Astrocyte (in vitro differentiated cells and primary cell): ENCODE measurements at places on chromosomes 6 and 20. TPM values are rescaled to one million over a fixed set of nuclear protein-coding genes. Genes with fewer than 3 reads are reported as not detected.

The SLC17A2 gene
- total RNA-seq: not detected in 2 replicates

The SYCP2L gene
- total RNA-seq: 3.4 and 6.4 TPM in 2 replicates

The TRIM40 gene
- not detected in 2 replicates for total RNA-seq

The BCLAF1 gene
- 152 and 154 TPM in 2 replicates for total RNA-seq

The MYH7B gene
- 0.05 and 0.11 TPM in 2 replicates for total RNA-seq

The FITM2 gene
- 6.3 and 7.4 TPM in 2 replicates for total RNA-seq

The FNDC1 gene
- total RNA-seq: 6.3 and 8.6 TPM in 2 replicates

The CCN5 gene
- not detected in 2 replicates for total RNA-seq

The CTAGE9 gene
- total RNA-seq: not detected in 2 replicates

The GLP1R gene
- not detected in 2 replicates for total RNA-seq

The VARS2 gene
- total RNA-seq: 19.8 and 21.6 TPM in 2 replicates

The ZNF165 gene
- total RNA-seq: 0.48 and 0.75 TPM in 2 replicates

The HLA-DOB gene
- total RNA-seq: 0.20 and 0.79 TPM in 2 replicates

The DAAM2 gene
- total RNA-seq: 38.4 and 50.3 TPM in 2 replicates

The GPX5 gene
- 4.3 and 6.6 TPM in 2 replicates for total RNA-seq

The TRAPPC3L gene
- total RNA-seq: not detected in 2 replicates

The HFE gene
- 5.7 and 7.7 TPM in 2 replicates for total RNA-seq

The BRD2 gene
- 213 and 234 TPM in 2 replicates for total RNA-seq

The TFAP2D gene
- not detected in 2 replicates for total RNA-seq

The IL17A gene
- not detected in 2 replicates for total RNA-seq

The SLC2A10 gene
- 12.7 and 16.1 TPM in 2 replicates for total RNA-seq

The FLRT3 gene
- 6.9 and 14.6 TPM in 2 replicates for total RNA-seq

The KHDC1L gene
- not detected in 2 replicates for total RNA-seq

The CGA gene
- 1.5 and 2.0 TPM in 2 replicates for total RNA-seq

The TMC2 gene
- not detected in 2 replicates for total RNA-seq

The PRDM1 gene
- 10.5 and 11.4 TPM in 2 replicates for total RNA-seq

The C6orf15 gene
- 4.6 and 6.4 TPM in 2 replicates for total RNA-seq

The SLC26A8 gene
- total RNA-seq: not detected in 2 replicates

The UBD gene
- 9.9 and 13.2 TPM in 2 replicates for total RNA-seq

The KCNK5 gene
- 0.14 and 0.17 TPM in 2 replicates for total RNA-seq

The HSP90AB1 gene
- total RNA-seq: 859 and 914 TPM in 2 replicates

The FANCE gene
- 2.9 and 3.1 TPM in 2 replicates for total RNA-seq

The SNRPB gene
- total RNA-seq: 193 and 207 TPM in 2 replicates
